ENCODE measurements at places on chromosomes 3 and 15.

- DNase-seq: no peak
Observed at GRCh38 chr3:22244761-22245521, 493.9 kb upstream of the ZNF385D start.

DNA sequence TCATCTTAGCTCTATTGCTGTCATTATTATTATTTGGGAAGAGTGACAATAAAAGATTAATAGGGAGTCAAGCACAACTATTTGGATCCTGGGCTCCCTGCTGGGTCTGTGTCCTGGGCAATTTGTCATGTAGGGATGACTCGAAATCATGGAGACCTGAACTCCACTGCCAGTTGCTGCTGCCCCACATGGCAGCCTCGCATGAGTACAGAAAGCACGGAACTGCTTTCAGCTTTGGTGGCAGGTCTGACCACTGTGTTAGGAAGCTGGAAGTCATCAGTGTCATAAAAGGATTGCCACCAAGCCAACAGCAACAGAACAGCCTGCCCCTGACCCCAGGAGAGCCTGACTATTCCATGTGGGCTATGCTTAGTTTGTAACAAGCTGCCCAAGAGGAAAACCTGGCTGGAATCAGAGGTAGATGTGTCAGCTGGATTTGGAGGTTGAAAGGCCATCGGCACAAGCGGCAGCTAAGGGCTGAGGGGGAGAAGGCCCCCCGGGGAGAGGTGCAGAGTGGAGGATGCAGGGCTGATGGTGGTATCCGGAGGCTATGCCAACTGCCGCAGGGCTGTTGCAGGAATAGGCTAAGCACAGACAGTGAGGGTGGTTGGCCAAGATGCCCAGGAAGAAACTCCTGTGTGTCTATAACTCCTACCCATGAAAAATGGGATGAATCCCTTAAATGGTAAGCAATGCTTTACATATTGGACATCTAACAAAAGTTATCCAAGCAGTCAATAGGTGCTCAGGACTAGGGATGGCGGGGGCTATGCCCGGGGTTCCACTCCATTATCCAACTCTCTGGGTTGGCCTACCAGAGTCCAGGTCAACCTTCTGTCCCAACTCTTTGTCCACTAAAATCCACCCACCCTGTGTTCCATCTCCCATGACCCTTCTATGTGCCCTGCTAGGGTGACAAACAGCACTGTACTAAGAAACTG, 291.6 kb downstream of the ADAMTS17 start:
- no peak for DNase-seq

DNA sequence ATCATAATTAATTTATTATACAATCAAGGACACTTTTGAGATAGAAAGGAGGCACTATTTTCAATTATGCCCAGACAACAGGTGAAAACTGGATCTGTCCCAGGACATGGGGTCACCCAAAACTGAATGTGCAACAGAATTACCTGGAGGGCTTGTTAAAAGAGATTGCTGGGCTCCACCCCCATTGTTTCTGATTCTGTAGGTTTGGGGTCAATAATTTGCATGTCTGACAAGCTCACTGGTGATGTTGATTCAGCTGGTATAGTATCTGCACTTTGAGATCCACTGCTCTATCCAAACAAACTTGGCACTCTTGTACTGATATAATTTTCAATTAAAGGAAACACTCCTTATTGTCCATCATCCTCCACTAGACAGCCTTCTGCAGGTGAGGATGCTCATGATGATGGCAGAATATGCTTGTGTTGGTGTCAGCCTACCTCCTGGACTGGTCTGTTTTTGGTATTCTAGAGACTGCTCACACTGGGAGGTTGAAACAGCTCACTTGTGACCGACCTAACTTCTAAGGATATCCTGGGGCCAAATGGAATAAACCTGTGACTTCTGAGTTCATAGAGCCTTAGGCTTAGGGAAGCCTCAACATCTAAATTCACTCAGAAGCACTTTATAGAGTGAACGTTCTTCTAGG, 2.2 kb downstream of the P2RY14 start:
- no peak for DNase-seq

- DNase-seq: peak; percentile 78
Observed at GRCh38 chr3:49411535-49411967, 225 bp downstream of the RHOA start.

- no peak for DNase-seq
Observed at GRCh38 chr3:17823816-17824215, 81.4 kb upstream of the TBC1D5 start.

GRCh38 chr3:142000325-142000870, 124.0 kb downstream of the ATP1B3 start:
- DNase-seq: no peak

- DNase-seq: peak; percentile 72
Observed at GRCh38 chr15:80343554-80343992, 60.6 kb upstream of the ARNT2 start.

GRCh38 chr3:15113471-15113870, 14.5 kb upstream of the RBSN start:
- DNase-seq: no peak

- DNase-seq: no peak
Observed at GRCh38 chr15:77457191-77457904, 36.7 kb downstream of the HMG20A start.

- peak; percentile 97 for DNase-seq
Observed at GRCh38 chr15:90845201-90845949, 23.0 kb upstream of the FURIN start.

- DNase-seq: no peak
Observed at GRCh38 chr3:129520960-129521359, 7.5 kb upstream of the RHO start.

- no peak for DNase-seq
Observed at GRCh38 chr3:33956206-33956605, 157.8 kb downstream of the PDCD6IP start.

- no peak for DNase-seq
Observed at GRCh38 chr15:98321896-98322295, 326.4 kb upstream of the IGF1R start.

DNA sequence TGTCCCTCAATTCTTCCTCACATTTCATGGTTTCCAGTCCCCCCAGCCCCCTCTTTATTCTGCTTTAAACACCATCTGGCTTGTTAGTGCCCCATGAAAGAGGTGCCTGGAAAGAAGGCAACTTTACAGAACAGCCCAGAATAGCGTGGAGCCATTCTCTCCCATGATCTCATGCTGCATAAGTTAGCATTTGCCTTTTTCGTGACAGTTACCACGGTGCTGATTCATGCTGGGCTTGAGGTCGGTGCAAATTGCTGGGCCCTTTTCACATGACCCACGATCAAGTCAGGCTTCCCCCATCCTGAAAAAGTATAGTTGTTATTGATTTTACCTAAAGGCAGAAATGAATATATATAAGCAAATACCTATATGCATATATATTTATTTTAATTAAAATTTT, 29.6 kb downstream of the SQOR start:
- peak; percentile 20 for DNase-seq

GRCh38 chr3:108755686-108756085, 1.5 kb downstream of the RETNLB start:
- DNase-seq: no peak

- DNase-seq: no peak
Observed at GRCh38 chr15:85780225-85780985, 14.3 kb downstream of the KLHL25 start.

GRCh38 chr3:99950921-99951320, 133.3 kb downstream of the CMSS1 start:
- DNase-seq: peak; percentile 38

DNA sequence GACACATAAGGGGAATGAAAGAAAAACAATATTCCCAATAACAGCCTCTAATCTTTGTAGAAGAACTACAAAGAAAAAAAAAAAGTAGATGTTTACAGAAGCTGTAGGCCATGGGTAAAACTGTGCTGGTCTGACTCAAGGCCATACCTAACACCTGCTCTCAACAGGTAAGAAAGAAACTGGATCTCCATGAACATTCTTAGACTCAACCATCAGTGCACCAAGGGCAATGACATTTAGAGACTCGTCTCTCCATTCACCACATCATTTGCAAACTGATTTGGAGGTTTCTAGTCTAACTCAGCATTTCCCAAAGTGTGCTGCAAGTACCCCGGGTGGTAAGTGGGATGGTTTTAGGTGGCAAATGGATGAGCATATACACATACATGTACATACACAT, 164.2 kb downstream of the FOXP1 start:
- no peak for DNase-seq

DNA sequence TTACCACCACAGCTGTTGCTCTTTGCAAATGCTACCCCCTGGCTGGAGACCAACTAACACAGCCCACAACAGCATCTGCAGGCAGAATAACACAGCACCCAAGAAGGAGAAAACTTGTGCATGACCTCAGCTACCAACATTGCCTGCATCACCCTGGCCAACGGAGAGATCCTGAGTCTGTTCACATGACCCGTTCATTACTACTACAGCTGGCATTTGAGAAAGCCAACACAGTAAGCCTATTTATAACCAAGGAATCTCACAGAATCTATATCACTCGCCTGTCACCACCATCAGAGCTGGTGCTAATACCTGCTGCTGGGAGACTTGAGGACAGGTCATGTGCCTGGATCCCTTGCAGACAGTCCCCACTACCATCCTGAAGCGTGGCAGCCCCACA, 215.2 kb downstream of the POLQ start:
- no peak for DNase-seq

GRCh38 chr3:61181874-61182273, 69.4 kb downstream of the FHIT start:
- no peak for DNase-seq

- no peak for DNase-seq
Observed at GRCh38 chr3:156608601-156609514, 53.9 kb upstream of the SSR3 start.

- DNase-seq: no peak
Observed at GRCh38 chr3:141100531-141101320, 49.6 kb downstream of the SPSB4 start.

DNA sequence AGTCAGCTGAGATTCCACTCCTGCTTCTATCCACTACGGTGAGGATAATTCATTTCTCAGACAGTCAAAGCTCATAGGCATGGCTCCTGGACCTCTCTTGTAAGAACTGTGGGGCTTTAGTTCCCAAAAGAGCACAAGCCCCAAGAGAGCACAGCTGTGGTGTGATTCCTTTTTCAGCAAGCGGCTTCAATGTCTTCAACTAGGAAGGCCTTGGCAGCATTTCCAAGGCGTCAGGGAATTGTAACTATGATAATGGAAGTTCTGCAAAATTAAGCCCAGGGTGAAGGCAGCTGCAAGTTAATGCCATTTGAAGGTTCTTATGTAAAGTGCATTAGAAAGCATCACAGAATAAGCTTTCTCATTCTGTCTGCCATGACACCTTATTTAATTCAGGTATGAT, 657.1 kb downstream of the GRM7 start:
- no peak for DNase-seq

- peak; percentile 17 for DNase-seq
Observed at GRCh38 chr3:11076711-11077110, 77.6 kb upstream of the HRH1 start.

- DNase-seq: no peak
Observed at GRCh38 chr3:13159890-13160289, 86.7 kb upstream of the IQSEC1 start.
